ENCODE measurements at places on chromosomes 13 and 19.

GRCh38 chr13:73481886-73482445, 423.2 kb downstream of the KLF5 start:
- no peak for DNase-seq

- DNase-seq = no peak
Observed at GRCh38 chr13:110479648-110480047, 81.9 kb downstream of the RAB20 start.

DNA sequence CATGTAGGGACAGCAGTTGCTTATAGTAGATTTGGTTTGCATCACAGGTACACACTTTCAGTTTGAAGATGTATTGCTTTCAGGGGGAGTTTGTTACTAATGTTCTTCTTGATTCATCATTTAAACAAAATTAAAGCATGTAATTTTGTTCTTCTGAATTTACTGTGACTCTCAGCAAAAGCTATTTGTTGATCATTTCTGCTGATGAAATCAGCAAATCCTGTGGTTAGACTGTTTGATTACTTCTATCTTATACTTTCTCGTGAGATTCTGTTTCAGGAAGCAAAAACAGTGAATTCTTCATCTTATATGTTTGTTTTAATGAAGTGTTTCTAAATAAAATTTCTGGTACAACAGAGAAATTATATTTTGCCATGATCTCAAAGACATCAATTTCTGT, 497.6 kb downstream of the GPC6 start:
- DNase-seq = no peak

- no peak for DNase-seq
Observed at GRCh38 chr19:6568816-6569215, 22.1 kb downstream of the CD70 start.

- no peak for DNase-seq
Observed at GRCh38 chr13:106709522-106709921, 141.6 kb upstream of the ARGLU1 start.

GRCh38 chr13:36712770-36713169, 39.0 kb downstream of the SERTM1 start:
- DNase-seq = no peak

- DNase-seq = no peak
Observed at GRCh38 chr13:69202996-69203395, 904.6 kb upstream of the ATXN8OS start.

- DNase-seq = peak; percentile 85
Observed at GRCh38 chr19:18280247-18281081, 958 bp downstream of the JUND start.

DNA sequence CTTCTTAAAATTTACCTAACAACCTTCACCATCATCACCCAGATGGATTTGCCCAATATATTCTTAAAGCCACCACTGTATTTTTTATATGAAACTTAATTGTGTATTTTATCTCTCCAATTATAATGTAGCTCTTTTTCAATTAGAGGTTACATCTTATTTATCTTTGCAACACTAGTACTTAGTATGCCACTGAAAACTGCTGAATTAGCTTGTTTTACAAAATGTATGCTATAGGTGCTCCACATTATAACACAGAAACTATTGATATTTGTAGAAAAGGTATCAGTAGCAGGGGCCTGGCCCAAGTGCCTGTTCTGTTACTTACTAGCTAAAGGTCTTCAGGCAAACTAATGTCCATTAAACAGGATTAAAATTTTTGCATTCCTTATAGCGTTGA, 35.8 kb upstream of the PCDH17 start:
- DNase-seq = no peak

DNA sequence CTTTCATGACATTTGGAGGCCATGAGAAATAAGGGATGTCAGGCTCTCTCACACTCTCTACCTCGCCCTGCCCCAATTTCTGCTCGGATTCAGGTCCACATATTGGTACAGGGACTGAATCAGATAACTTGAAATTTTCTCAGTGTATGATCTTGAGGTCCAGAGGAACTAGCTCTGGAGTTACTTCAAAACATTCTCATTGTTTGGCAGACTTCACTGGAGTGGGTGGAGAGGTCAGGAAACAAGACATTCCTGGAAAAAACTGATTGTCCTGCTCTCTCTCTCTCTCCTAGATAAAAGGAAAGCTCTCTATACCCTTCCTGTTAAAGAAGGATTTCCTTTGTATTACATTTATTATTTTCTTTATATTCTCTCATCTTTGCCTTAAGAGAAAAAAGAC, 428.1 kb upstream of the DACH1 start:
- no peak for DNase-seq

DNA sequence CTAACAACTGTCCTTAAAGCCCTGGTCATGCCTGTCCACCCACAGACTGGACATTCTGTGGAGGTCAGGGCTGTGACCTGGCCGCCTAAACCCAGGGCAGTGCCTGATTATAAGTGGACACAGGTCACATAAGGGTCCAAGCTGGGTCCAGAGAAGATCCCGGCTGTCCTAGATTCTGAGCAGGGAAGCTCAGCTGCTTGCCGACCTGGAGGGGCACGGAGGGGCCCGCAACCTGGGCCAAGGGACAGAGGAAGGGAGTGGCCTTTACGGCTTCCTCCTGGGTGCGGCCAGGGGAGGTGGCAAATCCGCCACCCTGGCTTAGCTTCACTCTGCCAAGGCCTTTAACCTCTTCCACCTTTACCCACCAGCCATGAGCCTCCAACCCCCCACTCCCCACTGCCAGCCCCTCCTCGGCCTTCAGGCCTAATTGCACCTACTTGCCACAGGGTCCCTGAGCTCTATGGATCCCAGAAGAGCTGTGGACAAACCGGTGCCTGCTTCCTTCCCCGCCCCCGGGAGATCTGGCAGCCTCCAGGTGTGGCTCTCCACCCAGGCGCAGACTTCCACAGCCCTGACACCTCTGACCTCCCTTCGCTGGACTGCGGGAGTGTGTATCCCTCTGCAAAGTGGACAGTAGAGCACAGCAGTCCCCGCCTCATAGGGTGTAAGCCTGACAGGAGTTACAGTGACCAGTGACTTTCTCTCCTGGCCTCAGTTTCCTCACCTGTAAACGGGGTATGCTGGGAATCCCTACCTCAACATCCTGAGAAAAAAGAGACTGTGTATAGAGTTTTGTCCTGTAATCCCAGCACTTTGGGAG, 1.7 kb downstream of the CD320 start:
- DNase-seq = peak; percentile 10

GRCh38 chr19:47047272-47047762, 1.1 kb downstream of the TMEM160 start:
- DNase-seq = no peak

DNA sequence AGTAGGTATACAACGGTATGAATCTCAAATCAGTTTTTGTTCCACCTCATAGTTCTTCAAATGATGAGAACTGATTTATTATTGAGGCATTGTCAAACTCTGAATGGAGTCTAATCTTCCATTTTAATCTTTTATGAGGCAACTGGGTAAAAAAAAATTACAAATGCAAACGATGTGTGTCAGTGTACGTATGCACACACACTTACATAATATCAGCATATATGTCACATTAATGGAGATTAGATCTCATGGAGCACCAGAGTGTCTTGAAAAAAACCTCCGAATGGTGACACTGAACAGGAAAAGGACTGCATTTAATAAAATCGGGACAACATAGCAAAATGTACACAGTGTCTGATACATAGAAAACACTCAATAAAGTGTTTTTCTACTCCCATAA, 842.7 kb downstream of the EFNB2 start:
- DNase-seq = no peak

- peak; percentile 68 for DNase-seq
Observed at GRCh38 chr19:1064661-1065605, 2.0 kb upstream of the ARHGAP45 start.

GRCh38 chr19:5727453-5728050, 7.1 kb downstream of the CATSPERD start:
- no peak for DNase-seq

GRCh38 chr19:54551293-54551692, 22.3 kb upstream of the LILRA2 start:
- no peak for DNase-seq

DNA sequence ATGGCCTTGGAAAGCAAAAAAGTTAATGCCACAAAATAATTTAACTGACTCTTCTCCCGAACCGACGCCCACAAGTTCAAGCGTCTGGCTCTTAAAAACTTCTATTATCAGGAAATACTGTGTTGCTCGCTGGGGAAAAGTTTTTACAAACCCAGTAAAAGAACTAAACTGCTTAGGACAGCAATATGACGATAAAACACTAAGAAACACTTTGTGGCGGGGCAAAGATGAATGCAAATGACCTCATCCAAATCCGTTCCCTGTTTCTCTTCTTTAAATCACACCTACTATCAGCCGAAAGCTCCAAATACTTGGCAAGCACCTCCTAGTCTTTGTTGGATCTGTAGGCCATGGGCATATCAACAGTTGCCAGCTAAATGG, 4.9 kb downstream of the SIGLEC11 start:
- no peak for DNase-seq

DNA sequence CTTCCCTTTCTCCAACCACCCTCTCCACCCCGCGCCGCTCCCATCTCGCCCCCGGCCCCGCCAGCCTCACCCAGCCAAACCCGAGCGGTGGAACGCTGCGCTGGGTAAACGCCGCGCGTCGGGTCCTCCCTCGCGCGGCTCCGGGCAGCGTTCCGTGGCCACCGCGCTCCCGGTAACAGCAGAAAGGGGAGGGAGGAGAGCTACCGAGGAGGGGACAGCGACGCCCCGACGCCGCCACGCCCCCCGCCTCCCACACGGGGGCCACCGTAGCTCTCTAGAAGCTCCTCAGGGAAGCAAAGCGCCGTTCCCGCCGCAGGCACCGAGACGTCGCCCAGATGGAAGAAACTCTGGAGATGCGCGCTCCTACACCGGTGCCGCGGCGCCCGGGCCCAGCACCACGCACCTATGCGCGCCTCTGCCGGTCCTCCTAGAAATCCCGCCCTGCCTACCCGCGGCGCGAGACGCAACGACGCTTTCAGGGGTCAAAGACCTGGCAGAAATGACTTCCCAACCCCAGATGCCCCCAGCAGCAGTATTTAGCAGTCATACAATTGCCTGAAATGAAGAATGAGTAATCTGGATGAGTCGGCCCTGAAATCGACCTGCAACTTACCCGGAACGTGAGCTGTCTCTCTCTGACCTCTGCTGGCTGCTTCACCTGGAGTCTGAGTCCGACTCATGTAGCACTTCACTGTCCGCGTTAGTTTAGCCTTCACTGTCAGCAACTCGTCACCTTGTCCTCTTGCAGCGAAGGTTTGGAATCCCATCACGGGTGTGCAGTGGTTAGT, at the start of gene RUBCNL:
Gene RUBCNL, minus strand, starts transcription at position 189 of the 788 bp plus-strand sequence. CDS start 14,777 bp downstream, outside the sequence.
- DNase-seq = peak; percentile 69

DNA sequence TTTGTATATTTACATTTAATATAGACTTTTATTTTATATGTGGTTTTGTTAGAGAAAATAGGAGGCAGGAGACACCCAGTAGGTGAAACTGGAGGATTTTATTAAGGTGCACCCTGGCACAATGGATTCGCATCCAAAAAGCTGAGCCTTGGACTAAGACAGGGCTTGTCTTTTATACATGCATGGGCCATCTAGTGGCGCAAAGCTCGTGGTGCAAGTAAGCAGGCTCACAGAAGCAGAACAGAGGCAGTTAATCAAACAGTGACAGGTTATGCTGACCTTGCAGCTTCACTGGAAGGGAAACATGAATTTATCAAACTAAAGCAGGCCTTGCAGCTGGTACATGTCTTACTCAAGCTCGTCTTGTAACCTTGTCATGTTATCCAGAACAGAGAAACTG, 58.8 kb upstream of the ZNF681 start:
- no peak for DNase-seq

DNA sequence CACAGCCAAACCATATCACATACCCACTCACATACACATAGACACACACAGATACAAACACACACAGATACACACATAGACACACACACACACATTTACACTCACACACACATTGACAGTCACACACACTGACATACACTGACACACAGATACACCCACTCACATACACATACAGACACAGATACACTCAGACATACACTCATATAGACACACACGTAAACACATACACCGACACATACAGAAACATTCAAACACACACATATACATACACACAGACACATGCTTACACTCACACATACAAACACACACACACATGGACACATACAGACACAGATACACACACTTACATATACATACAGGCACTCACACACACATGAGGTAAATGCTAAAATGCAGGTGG, 30.2 kb downstream of the GJA3 start:
- no peak for DNase-seq

DNA sequence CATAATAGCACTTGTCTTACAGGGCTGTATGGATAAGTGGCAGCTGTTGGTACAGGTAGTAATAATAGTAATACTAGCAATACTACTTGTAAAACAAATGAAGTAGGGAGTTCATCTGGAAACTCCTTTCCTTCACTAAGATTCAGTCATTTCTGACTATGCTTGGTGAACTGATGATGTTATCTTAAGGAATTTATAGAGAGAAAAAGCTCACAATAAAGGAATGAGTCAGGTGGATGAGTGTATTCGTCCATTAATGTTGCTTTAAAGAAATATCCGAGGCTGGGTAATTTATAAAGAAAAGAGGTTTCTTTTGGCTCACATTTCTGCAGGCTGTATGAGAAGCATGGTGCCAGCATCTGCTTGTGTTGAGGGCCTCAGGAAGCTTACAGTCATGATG, 477.3 kb downstream of the KLF12 start:
- no peak for DNase-seq

DNA sequence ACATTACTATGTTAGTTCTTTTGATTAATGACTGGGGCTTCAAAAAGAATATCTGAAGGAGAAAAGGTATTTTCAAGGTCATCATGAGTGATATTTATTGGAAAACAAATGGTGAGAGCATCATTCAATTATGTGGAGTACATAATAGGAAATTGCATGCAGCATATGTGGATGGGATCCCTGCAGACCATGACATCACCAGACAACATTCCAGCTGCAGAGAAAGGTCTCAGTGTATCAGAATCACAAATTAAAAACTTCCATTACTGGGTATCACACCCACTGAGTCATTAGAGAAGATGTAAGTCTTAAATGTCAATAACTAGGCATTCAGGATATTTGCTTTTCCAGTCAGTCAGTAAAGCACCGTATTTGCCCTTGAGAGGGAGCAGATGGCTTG, 574.4 kb upstream of the SLC10A2 start:
- DNase-seq = no peak

GRCh38 chr19:35404879-35405622, 34.2 kb downstream of the GPR42 start:
- DNase-seq = no peak

DNA sequence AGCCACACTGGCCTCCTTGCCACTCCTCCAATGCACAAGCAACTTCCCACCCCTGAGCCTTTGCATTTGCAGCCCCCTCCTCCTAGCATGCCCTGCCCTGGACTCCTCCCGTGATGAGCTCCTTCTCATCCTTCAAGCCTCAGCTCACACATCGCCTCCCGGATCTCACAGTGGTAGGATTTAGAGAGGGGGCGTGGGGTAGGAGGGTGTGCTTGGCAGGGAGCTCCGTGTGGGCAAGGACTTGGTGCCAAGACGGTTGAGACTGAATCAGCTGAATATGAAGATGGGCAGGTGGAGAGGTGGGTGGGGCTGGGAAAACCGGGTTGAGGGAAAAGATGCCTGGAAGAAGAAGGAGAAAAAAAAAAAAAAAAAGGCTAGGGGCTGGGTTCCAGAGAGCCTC, 48.4 kb upstream of the ZNRF4 start:
- DNase-seq = no peak
